ENCODE measurements at places on chromosomes 2 and 18.

DNA sequence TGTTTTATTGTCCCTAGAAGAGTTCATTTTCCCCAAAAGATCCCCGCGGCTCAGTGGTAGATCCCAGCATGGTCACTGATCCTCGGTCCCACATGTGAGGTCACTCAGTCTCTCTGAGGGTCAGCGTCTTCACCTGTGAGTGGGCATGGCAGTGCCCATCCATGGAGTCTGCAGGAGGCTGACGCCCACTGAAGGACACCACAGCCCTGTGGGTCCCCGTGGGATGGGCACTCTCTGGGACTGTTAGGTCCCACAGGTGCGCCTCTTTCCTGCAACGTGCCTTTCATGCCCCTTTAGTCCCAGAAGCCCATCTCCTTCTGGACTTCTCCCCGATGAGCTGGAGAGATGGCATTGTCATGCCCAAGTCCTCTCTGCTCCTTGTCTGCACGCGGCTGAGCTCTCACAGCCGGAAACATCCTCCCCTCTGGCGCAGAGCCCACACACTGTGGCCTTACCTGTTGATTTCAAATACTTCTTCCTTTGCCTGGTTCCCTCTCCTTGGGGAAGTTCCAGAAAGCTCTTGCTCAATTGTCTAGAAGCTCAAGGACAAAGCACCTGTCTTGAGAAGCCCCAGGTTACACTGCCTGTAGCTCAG lies 75.9 kb downstream of the PTGR3 start:
- DNase-seq, result no peak

GRCh38 chr2:55364189-55365055 lies 55.2 kb downstream of the CCDC88A start:
- DNase-seq, result no peak

DNA sequence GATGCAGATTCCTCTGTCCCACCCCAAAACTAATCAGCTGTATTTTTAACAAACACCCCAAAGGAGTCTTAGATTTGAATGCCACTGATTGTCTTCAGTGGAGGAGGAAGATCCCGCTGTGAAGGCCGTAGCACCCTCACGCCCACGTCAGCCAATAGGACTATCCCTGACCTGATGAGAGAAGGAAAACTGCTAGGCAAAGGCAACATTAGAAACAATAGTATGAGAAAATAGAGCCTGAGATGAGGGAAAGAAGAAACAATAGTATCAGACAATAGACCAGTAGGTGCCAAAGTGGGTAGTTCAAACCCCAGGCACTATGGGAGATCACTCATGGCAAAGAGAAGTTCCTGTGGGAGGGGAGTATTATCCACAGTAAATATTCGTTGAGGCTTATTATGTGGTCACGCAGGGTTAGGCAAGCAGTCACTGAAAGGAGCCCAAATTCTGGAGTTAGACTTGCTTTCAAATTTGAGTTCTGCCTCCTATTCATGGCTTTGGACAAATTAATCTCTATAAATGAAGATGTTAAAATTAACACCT lies 2.8 kb downstream of the PCBP1 start:
- DNase-seq, result no peak

- DNase-seq, result peak; percentile 58
Observed at GRCh38 chr2:898319-898718, 52.3 kb upstream of the SNTG2 start.

DNA sequence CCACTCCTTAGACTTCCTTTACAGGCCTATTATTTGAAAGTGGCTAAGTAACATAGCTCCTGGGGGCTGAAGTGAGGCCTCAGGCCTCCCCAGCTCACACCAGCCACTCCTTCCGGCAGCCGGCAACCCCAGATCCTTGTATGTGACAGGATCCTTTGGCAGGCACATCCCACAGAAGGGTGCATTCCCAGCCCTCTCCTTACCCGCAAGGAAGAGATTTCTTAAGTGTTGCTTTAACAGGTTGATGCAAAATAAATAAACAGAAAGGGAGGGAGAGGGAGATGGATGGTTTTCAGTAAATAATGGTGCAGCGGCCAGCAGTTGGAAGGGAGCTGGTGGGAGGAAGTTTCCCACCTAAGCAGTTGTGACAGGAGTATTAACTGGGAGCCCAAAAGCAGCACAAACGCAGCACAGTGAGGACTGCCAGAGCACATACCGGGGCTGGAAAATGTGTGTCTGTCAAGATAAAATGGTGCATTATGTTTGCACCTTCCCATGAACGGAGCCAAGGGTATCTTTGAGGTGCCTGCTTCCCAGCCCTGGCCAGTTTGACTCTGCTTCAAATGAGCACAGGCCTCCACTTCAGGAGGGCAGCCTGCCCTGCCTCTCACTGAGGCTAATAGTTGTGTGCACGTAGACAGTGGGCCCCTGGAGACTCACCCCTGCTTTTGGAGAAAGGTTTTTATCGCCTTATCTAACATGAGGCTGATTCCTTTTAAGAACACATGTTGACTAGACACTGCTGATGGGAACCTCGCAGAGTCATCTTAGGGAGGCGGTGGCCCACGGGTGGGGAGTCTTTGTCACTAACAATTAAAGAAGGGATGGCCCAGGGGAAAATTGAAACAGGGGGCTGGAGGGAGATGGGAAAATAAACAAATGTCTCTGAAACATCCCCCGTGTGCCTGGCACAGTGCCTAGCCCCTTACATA lies 32.8 kb downstream of the NRP2 start:
- DNase-seq, result no peak

DNA sequence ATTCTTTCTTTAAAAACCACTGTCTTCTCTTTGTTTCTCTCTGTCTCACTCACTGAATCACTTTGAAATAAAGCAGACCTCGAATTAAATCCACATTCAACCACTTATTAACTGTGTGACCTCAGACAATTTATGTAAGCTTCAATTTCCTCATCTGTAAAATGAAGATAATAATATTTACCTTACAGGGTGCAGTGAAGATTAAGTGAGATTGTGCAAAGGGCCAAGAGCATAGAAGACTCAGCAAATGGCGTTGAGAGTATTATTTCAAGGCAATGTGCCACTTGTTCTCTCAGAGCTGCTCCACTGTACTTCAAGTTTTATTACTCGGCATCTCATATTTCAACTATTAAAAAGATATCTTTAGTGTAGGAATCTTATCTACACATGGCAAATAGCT lies 454.2 kb upstream of the HNRNPA3 start:
- peak; percentile 7 for DNase-seq

DNA sequence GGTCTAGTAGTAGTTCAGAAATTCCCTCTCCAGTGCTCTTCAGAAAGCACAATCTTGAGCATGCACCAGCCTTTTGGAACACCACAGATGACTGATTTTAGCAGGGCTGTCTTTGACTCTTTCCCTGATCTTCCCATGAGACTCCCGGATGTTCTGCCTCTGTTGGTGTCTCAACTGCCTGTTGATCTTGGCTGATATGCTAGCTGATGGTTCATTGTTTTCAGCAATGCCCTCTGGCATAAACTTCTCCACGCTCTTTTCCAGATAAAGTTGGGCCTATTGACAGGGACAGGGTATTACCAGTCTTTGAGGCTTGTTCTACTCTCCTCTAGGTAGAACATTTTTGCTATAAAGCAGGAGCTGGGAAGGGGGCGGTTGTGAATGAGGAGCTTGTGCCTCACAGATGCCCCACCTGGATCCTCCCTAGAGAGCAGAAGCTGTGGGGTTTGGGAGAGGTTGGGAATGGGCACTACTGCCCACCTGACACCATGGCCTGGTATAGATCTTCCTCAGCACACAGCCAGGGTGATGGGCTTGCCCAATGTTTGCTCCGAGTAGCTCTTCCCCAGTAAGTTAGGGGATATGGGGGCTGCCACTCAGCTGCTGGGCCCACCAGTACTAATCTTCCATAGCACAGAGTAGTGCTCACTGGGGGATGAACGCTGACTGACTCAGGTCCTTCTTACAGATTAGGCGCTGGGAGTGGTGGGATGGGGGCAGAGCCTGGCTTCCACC lies 111.3 kb downstream of the PTGR3 start:
- no peak for DNase-seq

DNA sequence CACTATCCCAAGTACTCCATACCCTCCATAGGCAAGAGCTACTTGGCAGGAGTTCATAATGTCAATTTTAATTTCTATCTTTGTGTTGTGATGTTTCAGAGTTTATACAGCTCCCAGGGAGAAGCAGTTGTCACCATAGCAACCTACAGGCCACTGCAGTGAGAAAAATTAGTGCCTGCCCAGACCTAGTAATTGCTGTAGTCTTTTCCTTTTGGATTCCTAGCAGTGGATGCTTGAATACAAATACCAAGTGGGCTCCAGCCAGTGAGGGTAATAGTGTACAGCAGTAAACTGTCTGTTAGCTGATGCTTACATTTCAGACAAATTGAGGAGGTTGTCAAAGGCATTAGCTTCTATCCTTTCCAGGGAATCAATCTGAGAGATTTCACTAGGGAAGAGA lies 26.7 kb downstream of the LHCGR start:
- DNase-seq, result no peak

DNA sequence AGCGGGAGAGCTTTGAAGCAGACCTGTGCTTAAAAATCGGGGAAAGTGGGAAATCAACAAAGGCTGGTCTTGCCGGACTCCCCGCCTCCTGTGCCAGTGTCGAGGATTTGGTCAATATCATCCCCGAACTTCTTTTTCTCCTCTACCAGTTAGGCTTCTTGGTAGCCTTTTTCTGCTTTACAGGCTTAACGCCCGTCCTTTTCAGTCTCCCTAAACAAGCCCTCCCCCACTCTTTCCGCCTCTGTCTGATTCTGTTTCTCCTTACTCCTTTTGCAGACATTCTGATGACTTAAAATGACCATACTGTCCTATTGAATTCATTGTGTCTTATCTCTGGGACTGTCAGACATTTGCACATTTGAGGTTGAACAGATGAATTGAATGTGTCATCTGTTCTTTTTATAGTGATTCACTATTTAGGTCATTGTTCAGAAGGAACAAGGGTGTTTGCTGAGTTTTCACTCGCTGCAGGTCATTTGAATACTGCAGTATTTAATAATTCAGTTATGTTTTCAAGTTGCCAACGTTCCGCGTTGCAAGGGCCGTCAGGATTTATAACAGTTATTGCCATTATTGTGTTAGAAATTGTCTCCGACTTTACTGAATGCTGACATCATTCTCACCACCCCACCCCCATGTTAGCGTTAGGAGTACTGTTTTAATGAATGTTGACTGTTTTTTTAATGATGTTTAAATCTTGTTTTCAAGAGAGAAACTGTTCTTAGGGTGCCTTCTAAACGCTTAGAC lies 1.1 kb downstream of the ITGAV start:
- peak; percentile 33 for DNase-seq

DNA sequence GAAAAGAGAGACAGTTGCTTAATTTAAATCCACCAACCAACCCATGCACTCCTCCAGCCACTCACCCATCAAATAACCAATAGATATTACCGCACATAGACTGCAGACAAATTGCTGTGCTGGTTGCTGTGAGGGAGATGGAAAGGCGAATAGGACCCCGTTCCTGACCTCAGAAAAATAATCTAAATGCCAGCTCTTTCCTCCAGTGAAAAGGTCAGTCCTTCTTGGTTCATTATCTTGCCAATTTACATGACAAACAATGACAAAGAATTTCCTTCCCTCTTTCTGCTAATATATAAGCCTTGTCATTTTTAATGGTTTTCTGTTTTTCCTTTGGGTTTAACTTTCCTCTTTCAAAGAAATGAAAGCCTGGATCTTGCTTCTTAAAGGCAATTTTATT lies 61.6 kb downstream of the MEP1B start:
- no peak for DNase-seq

- DNase-seq, result no peak
Observed at GRCh38 chr2:195810340-195811098, 153.5 kb downstream of the SLC39A10 start.

DNA sequence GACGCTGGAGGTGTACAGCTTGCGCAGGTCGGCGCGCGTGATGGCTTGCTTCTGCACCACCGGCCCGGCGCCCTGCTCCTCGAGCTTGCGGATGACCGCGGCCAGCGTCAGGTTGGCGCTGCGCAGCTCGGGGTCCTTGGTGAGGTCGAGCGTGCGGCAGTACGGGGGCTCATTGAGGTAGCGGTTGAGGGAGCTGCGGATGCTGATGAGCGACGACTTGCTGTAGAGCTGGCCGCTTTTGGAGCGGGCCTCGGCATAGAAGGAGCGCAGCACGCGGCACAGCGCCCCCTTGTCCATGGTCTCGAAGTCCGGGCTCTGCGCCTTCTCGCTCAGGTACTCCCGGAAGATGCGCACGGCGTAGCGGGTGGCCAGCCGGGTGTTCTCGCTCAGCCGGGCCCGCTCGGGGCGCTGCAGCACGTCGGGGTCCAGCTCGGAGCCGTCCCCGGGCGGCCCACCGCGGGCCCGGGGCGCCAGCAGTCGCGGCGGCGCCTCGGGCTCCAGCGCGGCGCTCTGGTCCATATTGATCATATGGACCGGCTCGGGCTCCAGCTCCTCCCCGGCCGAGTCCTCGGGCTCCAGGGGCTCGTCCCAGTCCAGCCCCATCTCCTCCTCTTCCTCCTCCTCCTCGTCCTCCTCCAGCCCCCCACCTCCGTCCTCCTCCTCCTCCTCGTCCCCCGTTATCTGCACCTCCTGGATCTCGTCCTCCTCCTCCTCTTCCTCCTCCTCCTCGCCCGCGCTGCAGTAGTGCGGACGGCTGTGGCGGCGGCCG lies 523 bp downstream of the KCTD1 start:
- DNase-seq, result peak; percentile 64

DNA sequence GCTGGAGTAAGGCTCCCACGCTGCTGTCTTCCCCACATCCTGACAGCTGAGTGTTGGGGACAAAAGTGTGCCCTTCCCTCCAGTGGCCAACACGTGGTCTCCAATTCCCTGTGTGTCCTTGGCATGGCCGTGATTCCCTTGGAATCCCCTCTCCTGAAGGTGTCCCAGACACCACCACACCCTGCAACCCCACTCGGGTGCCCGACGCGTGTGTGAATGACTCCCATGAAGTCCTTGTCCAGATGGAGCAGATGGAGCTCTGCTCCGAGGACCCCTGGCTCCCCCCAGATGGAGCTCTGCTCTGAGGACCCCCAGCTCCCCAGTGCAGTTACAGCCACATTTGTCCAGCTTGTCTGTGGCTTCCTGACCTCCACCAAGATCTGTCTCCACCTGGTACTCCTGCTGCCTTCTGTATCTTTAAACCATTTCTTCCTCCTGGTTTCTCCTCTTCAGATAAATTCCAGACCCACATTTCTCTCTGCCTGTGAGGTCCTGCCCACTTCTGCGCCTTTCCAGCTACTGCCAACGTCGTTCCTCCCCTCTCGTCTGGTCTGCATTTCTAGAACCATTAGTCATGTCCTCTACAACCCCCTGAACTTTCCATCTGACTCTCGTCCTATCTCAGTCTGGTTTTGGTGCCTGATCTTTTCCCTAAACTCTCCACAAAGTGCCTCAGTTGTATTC lies 86.8 kb upstream of the PXDN start:
- no peak for DNase-seq

- no peak for DNase-seq
Observed at GRCh38 chr2:1420746-1421480, 7.7 kb downstream of the TPO start.
